ENCODE measurements at places on chromosomes 3 and 15. TPM values are rescaled to one million over a fixed set of nuclear protein-coding genes. Genes with fewer than 3 reads are reported as not detected.

DUOX1 gene
- polyA plus RNA-seq: 2.5 TPM

- DNase-seq: no peak
Measured at GRCh38 chr3:64743156-64743886, 55.5 kb upstream of the ADAMTS9 start.

TGM4 gene
- 0.10 TPM for polyA plus RNA-seq

- DNase-seq: no peak
Measured at GRCh38 chr3:136334209-136334608, 84.1 kb downstream of the PCCB start.

GUCA1C gene
- polyA plus RNA-seq: not detected

ZPLD1 gene
- not detected for polyA plus RNA-seq

SATB1 gene
- 12.3 TPM for polyA plus RNA-seq

DNA sequence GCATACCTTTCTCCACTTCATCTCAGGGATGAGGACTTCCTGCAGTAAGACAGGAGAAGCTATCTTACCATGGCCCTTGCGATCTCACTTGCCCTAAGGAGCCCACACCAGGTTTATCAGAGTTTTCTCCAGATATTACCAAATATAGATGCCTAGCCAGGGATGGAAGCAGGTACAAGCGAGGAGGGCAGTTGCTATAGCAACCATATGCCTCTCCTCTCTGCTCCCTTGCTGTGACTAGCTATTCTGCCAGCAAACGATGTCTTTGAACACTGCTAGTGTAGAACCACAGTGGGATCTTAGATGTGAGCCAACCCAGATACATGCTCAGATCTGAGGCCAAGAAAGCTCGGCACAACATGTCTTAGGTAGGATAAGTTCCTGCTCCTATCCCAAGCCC is 33.9 kb downstream of the GRAMD2A start:
- no peak for DNase-seq
